ENCODE measurements at places on chromosomes 3 and 15. TPM values are rescaled to one million over a fixed set of nuclear protein-coding genes. Genes with fewer than 3 reads are reported as not detected.
A peak's percentile ranks its signal among the peaks of the same experiment; 100 is the strongest.

DNA sequence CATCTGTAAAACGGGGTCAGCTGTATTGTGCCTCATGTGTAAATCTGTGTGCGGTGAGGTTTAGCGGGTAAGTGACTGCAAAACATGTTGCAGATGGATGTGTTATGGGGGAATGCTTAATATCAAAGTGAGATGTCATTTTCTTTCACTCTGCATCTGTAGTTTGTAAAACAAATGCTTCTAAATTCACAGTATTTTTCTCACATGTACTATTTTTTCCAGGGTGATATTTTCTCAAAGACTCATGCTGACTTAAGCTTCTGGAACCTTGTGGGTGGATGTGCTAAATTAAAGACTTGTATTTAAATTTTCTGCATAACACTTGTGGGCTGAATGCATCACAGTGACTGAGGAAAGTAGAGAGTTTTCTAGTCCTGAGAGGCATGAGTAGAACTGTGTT, 115.2 kb upstream of the TP63 start:
- DNase-seq: no peak

DNA sequence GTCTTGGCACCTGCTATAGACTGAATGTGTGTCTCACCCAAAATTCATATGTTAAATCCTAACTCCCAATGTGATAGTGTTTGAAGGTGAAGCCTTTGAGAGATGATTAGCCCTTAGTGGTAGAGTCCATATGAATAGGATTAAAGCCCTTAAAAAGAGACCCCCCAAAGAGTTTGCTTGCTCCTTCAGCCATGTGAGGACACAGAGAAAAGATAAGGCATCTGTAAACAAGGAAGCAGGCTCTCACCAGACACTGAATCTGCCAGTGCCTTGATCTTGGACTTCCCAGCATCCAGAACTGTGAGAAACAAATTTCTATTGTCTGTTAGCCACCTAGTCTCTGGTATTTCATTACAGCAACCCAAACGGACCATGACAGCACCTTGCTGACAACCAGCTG, 16.6 kb downstream of the KPNA1 start:
- no peak for DNase-seq

DNA sequence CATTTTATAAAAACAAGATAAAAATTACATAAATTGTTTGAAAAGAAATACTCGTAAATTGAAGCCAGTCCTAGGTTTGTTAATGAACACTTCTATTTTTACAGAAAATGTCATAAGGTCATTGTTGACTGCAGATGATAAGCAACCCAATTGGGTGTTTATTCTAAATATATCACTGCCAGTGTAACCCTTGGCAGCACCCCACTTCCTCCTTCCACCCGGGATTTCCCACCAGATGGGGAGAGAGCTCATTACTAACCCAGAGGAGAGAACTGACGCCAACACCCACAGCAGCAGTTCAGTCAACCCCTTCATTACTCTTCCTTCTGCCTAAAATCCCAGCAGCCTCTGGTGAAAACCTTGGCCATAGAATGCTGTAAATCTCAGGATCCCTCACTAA, 307.6 kb downstream of the GAP43 start:
- DNase-seq: no peak

- DNase-seq: no peak
Observed at GRCh38 chr3:128616516-128617269, 33.9 kb downstream of the RPN1 start.

DNA sequence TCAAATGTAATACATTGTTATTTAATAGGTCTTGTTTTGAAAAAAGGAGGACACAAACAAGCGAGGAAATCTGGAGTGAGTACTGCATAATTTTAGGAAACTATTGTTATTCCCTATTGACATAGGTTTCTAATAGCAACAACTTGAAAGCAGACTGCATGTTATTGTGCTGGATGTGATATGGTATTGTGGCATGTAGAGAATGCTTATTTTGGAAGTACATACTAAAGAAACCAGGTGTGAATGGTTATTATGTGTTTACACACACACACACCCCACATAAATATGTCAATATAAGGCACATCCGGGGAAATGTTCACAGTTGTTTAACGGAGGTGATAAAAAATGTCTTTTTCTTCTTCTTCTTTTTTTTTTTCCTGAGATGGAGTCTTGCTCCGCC, 5.9 kb upstream of the MORF4L1 start:
- DNase-seq: no peak

- DNase-seq: no peak
Observed at GRCh38 chr15:27043770-27044169, 72.8 kb downstream of the GABRG3 start.

- DNase-seq: no peak
Observed at GRCh38 chr15:80703965-80704364, 8.9 kb downstream of the ABHD17C start.

DNA sequence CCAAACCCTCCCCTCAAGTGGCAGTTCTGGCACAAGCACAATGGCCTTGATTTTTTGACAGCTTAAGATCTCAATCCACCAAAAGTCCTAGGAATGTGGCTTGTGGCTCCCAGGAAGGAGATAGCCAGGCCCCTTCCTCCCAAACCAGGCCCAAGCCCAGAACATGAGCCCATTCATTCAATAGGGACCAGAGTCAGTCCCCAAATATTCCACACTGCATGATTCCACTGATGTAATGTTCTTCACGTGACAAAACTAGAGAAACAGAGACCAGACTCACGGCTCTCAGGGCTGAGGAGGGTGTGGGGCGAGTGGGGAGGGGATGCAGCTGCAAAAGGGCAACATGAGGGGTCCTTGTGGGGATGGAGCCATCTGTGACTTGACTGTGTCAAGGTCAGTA, 25.5 kb downstream of the ABTB1 start:
- no peak for DNase-seq

DNA sequence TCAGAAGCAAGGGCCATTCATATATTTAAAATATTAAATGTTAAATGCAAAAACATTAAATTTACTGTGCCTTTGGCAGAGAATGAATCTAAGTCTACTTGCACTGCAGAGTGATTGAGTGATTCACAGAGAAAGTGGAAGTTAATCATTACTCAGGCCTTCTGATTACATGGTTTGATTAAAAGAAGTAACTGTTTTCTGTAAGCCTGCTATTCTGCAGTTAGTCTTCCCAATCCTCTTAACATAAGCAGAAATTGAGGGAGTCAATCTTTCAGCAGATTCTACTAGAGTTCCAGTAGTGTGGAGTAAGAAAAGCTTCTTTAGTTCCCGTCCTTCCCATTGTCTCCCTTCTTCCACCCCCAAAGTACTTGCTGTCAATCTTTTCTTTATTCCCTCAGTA, 1.5 kb downstream of the NLGN1 start:
- peak; percentile 8 for DNase-seq

DNA sequence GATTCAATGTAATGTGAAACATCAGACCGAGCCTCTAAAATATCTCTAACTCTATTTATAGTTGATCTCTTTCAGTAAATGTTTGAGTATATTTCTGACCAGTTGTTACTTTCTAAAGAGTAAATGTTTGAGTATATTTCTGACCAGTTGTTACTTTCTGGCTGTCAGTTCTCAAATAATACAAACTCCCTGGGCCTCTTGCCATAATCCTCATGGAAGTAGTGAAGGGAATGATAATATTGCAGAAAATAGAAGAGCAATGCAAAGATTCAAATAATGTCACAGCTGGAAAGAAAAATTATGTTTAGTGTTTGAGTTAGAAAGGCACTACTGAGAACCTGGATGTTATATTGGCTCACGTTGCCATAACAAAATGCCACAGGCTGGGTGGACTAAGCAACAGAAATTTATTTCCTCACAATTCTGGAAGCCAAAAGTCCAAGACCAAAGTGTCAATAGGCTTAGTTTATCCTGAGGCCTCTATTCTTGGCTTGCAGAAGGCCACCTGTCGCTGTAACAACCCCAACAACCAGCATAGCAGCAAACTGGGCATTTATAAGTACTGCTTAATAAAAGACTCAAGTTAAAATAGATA, 470.6 kb upstream of the BCHE start:
- DNase-seq: no peak

DNA sequence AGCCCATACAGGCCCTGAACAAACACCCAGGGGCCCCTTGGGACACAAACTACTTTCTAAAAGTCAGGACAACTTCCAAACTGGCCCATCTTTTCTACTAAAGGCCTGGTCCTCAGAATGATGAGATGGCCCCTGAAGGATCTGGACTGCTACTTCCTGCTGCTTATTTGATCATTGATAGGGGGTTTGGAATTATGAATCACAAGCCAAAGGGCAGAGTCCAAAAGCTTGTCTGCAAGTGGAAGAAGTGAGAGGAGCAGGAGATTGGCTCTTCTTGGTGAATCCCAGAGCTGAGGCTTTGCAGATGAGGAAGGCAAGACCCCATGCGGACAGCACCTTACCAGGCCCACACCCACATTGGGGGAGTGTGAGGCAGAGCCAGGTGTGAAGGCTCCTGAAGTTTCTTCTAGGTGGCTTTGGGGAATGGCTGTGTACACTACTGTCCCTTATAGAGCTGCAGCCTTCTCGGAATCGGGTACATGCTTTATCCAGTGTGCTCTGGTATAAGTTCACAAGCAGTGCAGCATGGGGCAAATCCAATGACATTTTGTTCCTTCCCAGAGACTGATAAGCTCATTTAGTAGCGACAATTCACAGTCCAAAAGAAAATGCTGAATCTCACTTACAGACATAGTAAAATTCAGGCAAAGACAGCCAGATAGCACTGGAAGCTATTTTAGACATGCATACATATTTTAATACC, 133.1 kb downstream of the RORA start:
- no peak for DNase-seq

DNA sequence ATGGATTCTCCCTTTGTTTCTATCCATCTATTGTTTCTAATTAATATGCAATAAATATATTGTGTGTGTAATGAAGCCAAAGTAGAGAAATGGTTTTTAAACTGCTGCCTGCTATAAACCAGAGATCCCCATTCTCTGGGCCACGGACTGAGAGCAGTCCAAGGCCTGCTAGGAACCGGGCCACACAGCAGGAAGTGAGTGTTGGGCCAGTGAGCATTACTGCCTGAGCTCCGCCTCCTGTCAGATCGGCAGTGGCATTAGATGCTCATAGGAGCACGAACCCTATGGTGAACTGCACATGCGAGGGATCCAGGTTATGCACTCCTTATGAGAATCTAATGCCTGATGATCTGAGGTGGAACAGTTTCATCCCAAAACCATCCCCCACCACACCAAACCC, 85.2 kb upstream of the POMGNT2 start:
- DNase-seq: no peak

GRCh38 chr3:63961891-63962290, 49.7 kb upstream of the SCAANT1 start:
- DNase-seq: no peak

DNA sequence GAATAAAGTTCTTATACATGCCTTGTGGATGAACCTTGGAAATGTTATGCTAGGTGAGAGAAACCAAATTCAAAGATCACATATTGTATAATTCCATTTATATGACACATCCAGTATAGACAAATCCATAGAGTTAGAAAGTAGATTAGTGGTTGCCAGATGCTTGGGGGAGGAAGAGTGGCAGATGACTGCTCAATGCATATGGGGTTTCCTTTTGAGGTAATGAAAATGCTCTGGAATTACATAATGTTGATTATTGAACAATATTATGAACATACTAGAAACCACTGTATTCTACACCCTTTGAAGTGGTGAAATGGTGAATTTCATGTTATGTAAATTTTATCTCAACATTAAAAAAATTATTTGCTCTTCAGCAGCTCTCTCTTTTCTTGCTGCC, 100.8 kb downstream of the DHX36 start:
- DNase-seq: no peak

DNA sequence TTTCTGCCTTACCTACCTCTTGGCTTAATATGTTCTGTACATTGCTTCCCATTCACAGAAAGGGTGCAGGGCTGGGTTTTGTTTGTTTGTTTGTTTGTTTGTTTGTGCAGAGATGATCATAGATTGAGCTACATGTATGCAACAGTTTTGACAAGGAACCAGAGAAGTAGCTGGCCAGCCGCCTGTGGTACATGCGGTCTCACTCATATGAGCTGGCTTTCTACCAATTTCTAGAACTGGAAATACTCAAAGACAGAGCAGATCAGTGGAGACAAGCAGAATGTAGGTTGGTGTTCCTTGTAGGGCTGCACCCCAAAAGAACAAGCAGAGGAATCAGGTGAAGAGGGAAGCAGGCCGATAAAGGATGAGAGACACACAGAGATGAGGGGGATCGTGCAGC, 502.7 kb downstream of the SOX2 start:
- DNase-seq: no peak

- DNase-seq: no peak
Observed at GRCh38 chr3:36591959-36592358, 172.4 kb downstream of the DCLK3 start.

GRCh38 chr3:61442696-61443095, 118.7 kb upstream of the PTPRG start:
- DNase-seq: no peak

DNA sequence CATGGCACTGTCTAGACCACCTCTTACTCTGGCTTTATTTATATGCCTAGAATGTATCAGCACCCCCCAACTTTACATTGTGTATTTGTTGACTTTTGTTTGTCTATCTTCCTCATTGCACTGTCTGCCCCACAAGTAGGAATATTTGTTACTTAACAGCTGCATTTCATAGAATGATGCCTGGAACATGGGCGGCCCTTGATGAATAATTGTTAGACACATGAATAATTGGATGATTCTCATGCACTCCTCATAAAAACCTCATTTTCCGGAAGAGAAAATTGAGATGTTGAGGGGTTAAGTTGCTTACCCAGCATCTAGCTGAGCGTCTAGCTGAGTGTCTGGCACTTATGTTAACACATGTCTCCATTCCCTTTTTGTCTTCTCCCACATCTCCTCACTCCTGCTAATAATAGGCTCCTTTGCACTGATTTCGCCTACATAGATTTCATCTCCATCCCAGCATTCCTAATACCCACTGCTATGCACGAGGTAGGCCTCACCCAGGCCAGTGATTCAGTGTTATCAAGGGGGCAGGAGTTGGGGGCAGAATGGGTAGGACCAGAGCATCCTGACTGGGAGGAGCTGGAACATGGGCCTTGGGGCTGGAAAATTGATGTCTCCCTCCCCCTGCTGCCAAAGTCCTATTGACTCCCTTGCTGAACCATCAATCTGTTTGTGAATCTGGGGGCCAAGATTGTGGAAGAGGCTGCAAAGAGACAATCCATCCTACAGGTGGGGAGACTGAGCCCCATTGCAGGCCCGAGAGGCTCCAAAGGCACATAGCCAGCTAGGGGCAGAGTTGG, 7.8 kb upstream of the WNT7A start:
- no peak for DNase-seq

- DNase-seq: no peak
Observed at GRCh38 chr3:78901544-78901943, 866.3 kb downstream of the ROBO1 start.

DNA sequence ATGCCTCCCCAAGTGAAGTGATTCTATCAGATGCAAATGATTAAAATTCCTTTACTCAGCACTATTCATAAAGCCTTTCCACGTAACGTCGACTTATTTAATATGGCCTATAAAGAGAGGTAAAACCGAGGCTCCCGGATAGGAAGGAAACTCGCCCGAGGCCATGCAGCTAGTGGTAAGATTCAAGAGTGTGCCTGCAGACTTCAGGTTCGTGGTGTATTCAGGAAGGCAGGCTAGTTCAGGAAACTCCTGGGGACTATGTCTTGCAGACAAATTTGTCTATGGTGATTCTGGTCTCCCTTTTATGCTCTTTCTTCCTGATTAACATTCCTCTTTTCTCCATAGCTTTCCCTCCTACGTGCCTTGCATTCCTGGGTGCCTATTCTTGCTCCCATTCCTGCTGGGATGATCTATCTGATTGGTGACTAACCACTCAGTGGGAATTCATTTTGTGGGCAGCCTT, 150.7 kb downstream of the SST start:
- no peak for DNase-seq

Gene GORASP1
- polyA plus RNA-seq: 60.8 TPM

Gene GPR156
- 2.7 TPM for polyA plus RNA-seq

Gene LRRC31
- 0.36 TPM for polyA plus RNA-seq

Gene MESP1
- 0.90 TPM for polyA plus RNA-seq

Gene NCBP2
- polyA plus RNA-seq: 95.7 TPM

Gene TLR9
- polyA plus RNA-seq: 0.17 TPM

Measured in renal cortex interstitium (tissue), 15 donors.